ENCODE measurements at places on chromosomes 7 and 10.

- no peak for DNase-seq
- no peak overlapping the region for H3K27ac ChIP-seq
- H3K4me1 ChIP-seq = no peaks in the 10 kb centered on the region
- no peak overlapping the region for H3K4me3 ChIP-seq
- no peaks in the 10 kb centered on the region for H3K27me3 ChIP-seq
- no peaks in the 10 kb centered on the region for H3K36me3 ChIP-seq
Measured at GRCh38 chr7:33796538-33796937, 108.8 kb upstream of the BMPER start.

GRCh38 chr10:122949296-122949695, 4.7 kb downstream of the C10orf88 start:
- H3K36me3 ChIP-seq = no peaks in the 10 kb centered on the region
- H3K27ac ChIP-seq = no peak overlapping the region
- no peaks in the 10 kb centered on the region for H3K27me3 ChIP-seq
- H3K4me1 ChIP-seq = peaks cover under 1% of the 10 kb centered on the region
- no peak overlapping the region for H3K4me3 ChIP-seq

DNA sequence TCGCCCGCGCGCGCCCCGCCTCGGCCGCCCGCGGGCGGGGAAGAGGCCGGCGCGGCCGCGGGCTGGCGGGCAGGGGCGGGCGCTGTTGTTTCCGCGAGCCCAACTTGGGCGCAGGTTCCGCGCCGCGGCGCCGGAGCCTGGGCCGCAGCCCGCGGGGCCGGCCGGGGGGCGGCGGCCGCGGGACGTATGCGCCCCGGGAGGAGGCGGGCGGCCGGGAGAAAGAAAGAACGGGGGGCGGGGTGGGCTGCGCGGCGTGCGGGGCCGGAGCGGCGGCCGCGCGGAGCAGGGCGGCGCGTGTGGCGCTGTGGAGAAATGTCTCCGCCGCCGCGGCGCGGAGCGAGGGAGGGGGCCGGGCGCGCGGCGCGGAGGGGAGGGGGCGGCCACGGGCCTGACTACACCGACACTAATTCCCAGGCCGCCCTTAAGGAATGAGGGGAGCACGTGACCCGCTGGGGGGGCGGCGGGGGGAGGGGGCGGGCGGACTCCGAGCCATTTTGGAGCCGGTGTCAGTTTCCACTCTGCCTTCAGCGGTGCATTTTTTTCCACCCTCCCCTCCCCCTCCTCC, at the start of gene BMI1:
Gene BMI1, plus strand, starts transcription at position 509 of the 565 bp plus-strand sequence. CDS start 5,351 bp downstream, outside the sequence.
- H3K4me1 ChIP-seq = peaks cover 36% of the 10 kb centered on the region
- H3K27me3 ChIP-seq = peaks cover 18% of the 10 kb centered on the region
- H3K4me3 ChIP-seq = peak within 1 kb of the TSS; percentile 79
- peak within 1 kb of the TSS; percentile 60 for H3K27ac ChIP-seq
- no peaks in the 10 kb centered on the region for H3K36me3 ChIP-seq

GRCh38 chr10:76278811-76279460, 847.5 kb downstream of the LRMDA start:
- DNase-seq = no peak
- no peak overlapping the region for H3K27ac ChIP-seq
- no peaks in the 10 kb centered on the region for H3K36me3 ChIP-seq
- no peaks in the 10 kb centered on the region for H3K27me3 ChIP-seq
- H3K4me3 ChIP-seq = no peak overlapping the region

DNA sequence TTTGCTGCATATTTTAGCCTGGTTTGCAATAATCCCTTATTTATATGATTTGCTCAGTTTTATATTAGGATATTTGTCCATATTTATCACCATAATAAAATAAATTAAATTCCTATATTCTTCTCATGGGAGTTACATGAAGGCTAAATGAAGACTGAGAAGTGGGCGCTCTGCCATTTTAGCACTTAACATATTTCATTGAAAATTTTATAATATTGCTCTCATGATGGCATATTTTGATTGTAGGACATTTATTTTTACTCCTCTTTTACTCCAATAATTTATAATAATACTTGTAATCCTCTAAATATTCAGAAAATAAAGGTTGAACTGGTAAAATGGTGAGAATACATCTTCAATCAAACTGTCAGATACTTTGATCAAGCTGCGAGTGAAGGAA, 99.8 kb upstream of the SEMA3A start:
- no peaks in the 10 kb centered on the region for H3K4me1 ChIP-seq
- H3K36me3 ChIP-seq = no peaks in the 10 kb centered on the region
- no peaks in the 10 kb centered on the region for H3K27me3 ChIP-seq
- DNase-seq = no peak
- H3K27ac ChIP-seq = no peak overlapping the region

All from MM.1S (cell line).